ENCODE measurements at places on chromosomes 16 and 17. TPM values are rescaled to one million over a fixed set of nuclear protein-coding genes. Genes with fewer than 3 reads are reported as not detected.

DNA sequence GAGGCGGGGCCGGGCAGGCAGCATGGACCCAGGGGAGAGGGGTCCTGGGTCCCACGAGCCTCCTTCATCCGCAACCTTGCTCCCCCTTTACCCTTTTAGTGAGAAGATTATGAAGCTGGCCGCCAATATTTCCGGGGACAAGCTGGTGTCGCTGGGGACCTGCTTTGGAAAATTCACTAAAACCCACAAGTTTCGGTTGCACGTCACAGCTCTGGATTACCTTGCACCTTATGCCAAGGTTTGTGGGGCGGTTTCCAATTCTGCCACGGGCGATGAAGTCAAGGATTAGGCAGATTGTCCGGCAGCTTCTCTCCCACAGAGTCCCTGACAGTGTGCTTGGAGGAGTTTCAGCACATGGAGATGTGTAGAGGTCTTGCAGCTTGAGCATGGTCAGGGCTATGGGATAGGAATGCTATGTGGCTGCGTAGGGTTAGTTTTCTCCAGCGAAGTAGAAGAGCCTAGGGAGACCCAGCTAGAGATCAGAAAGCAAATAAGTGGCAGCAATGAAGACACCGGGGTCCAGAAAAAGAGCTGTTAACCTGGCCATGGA lies 598 bp downstream of the NIP7 start:
- H3K36me3 ChIP-seq = peaks cover 55% of the 10 kb centered on the region
- H3K4me3 ChIP-seq = peak overlapping the region; percentile 86
- DNase-seq = no peak
- H3K27ac ChIP-seq = peak overlapping the region; percentile 37

C16orf96 gene
- not detected for total RNA-seq

DNA sequence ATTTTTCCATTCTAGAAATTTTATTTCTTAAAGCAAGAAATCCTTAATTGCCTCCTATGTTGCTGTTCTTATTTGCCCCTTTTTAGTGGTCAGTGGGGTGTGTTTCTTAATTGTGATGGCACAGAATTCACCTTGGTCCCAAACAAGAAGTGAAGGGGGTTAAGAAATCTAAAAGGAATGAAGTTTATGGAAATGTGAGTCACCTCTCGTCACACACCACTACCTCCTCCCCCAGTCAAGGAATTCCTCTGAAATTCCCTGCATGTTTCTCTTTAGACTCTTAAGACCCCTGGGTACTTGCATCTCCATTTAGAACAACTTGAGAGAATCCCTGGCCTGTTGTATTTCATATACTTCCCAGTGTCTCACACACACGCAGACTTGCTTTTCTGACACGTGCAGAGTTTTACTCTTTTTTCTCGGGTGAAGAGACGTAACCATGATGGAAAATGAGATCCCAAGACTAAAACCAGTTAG lies 247.4 kb downstream of the PRKCA start:
- H3K4me1 ChIP-seq = peaks cover 66% of the 10 kb centered on the region
- peak overlapping the region; percentile 96 for H3K27ac ChIP-seq
- no peaks in the 10 kb centered on the region for H3K36me3 ChIP-seq
- H3K4me3 ChIP-seq = no peak overlapping the region
- peak; percentile 79 for DNase-seq

- no peaks in the 10 kb centered on the region for H3K27me3 ChIP-seq
- no peak overlapping the region for H3K27ac ChIP-seq
- no peaks in the 10 kb centered on the region for H3K36me3 ChIP-seq
- no peak overlapping the region for H3K4me3 ChIP-seq
- H3K4me1 ChIP-seq = no peaks in the 10 kb centered on the region
Observed at GRCh38 chr16:78605548-78606101, 506.2 kb downstream of the WWOX start.
